ENCODE measurements at places on chromosomes 3 and 15. TPM values are rescaled to one million over a fixed set of nuclear protein-coding genes. Genes with fewer than 3 reads are reported as not detected.

The ONECUT1 gene
- total RNA-seq = not detected

The GREM1 gene
- 0.42 TPM for total RNA-seq

The SAMMSON gene
- not detected for total RNA-seq

The THAP10 gene
- not detected for total RNA-seq

The NAA80 gene
- 21.7 TPM for total RNA-seq

The CELSR3 gene
- total RNA-seq = 11.0 TPM

The C2CD4B gene
- 0.55 TPM for total RNA-seq

The SERINC4 gene
- total RNA-seq = 0.24 TPM

The CASR gene
- total RNA-seq = not detected

The GRAMD2A gene
- total RNA-seq = not detected

The ERC2 gene
- not detected for total RNA-seq

The SYNPR gene
- total RNA-seq = not detected

The GOLGA8J gene
- not detected for total RNA-seq

- no peak for DNase-seq
Observed at GRCh38 chr3:29565236-29565635, 284.4 kb downstream of the RBMS3 start.

GRCh38 chr3:169965562-169966427, 812 bp upstream of the SEC62 start:
- DNase-seq = no peak

GRCh38 chr3:146226881-146227280, 24.0 kb downstream of the PLSCR4 start:
- no peak for DNase-seq

GRCh38 chr15:89649716-89650115, 5.6 kb downstream of the KIF7 start:
- no peak for DNase-seq

DNA sequence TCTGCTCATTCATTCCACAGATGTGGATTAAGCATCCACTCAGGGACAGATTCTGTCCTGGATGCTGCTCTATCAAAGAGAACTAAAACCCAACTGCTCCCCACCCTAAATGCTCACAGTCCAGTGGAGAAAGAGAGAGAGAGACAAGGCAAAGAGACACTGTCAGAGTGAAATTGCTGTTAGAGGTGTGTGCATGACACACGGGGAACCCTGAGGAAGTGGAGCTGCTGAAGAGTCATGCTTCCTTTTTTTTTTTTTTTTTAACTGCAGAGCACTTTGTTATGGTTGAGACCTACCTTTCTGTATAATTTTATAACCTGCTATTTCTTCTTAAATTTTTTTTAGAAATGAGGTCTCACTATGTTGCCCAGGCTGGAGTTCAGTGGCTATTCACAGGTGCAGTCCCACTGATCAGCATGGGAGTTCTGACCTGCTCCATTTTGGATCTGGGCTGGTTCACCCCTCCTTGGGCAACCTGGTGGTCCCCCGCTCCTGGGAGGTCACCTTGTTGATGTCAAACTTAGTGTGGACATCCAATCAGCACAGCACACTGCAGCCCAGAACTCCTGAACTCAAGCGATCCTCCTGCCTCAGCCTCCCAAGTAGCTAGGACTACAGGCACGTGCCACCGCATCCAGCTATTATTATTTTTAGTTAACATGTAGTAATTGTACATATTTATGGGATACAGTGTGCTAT, 18.2 kb upstream of the PSTPIP1 start:
- DNase-seq = no peak

- DNase-seq = no peak
Observed at GRCh38 chr3:190619761-190620160, 105.9 kb downstream of the IL1RAP start.

GRCh38 chr15:82966671-82967071, 14.2 kb upstream of the HOMER2 start:
- no peak for DNase-seq

DNA sequence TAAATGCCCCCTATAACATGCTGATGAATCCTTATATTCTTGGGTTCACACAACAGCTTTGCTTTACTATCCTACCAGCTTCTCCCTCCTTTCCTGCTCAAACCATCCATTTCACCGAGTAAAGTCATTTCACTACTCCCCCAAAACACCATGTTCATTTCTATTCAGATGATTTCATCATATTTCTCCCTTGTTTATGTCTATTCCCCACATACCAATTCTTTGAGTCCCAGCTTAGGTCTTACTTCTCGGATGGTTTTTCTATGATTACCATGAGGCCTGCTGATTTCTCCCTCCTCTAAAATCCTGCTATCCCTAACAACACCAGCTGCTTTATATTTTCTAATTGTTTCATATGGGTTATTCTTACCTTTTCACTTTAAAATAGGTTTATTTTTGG, 231.4 kb downstream of the TIGIT start:
- DNase-seq = no peak

- DNase-seq = no peak
Observed at GRCh38 chr3:24462737-24463136, 31.9 kb downstream of the THRB start.

- no peak for DNase-seq
Observed at GRCh38 chr3:146491303-146491702, 21.9 kb upstream of the PLSCR2 start.

GRCh38 chr3:143280984-143281383, 161.4 kb downstream of the CHST2 start:
- DNase-seq = no peak

DNA sequence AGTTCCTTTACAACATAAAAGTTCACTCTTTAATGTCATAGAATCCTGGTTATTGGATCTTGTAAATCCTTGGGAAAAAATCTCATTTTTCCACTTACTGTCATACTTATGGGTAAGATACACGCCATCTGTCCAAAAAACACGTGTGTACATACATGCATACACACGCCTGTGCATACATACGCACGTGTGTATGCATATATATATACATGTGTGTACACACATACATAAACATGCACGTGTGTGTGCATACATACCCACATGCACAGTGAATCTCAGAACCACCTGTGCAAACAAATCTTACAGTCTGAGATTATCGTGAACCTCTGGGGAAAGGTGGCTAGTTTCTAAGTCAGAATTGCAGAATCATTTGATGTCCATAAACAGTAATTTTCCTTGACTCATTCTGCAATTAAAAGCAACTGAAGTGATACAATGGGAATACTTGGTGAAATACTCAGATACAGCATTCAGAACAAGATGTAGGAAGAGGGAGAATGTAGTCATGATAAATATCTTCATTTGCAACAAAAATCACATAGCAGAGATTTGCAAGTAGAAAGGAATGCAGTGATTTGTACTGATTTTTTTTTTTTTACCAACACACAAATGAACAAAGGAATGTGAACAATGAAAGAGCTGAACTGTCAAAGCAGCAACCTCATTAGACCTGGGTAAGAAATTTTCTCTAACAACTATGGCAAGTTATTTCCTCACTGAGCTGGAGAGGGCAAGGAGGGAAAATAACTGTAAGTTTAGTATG, 160.6 kb upstream of the POU1F1 start:
- no peak for DNase-seq

GRCh38 chr15:88775776-88776175, 27.5 kb upstream of the ACAN start:
- no peak for DNase-seq

GRCh38 chr15:42367041-42367440, 7.7 kb downstream of the CAPN3 start:
- no peak for DNase-seq

DNA sequence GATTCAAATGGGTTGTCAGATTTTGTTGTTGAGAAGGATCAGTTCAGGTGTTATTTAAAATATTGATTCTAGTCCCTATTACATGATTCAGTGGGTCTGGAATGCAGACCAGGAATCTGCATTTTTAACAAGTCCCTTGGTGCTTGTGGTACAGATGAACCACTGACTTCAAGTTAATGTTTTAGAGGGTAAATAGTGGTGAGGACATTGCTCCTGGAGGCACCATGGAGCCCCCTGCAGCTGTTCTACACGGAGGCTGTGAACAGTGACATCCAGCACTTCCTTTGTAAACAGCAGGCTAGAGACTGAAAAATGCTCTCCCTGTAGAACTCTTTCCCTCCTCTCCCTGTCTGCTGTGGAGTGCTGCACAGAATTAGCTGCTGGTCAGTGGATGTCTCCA, 4.8 kb upstream of the FSIP1 start:
- no peak for DNase-seq

GRCh38 chr3:191290311-191291025, 38.7 kb upstream of the CCDC50 start:
- no peak for DNase-seq

DNA sequence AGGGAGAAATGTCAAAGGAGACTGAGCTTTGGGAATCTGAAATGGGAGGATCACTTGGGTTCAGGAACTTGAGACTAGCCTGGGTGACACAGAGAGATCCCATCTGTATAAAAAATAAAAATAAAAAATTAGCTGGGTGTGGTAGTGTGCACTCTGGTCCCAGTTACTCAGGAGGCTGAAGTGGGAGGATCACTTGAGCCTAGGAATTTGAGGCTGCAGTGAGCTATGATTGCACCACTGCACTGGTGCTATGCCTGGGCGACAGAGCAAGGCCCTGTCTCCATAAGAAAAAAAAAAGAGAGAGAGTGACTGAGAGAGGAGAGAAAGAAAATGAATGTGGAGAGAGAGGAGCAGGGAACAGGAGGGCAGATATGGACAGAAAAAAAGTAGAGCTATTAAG, 72.8 kb downstream of the SENP2 start:
- no peak for DNase-seq

DNA sequence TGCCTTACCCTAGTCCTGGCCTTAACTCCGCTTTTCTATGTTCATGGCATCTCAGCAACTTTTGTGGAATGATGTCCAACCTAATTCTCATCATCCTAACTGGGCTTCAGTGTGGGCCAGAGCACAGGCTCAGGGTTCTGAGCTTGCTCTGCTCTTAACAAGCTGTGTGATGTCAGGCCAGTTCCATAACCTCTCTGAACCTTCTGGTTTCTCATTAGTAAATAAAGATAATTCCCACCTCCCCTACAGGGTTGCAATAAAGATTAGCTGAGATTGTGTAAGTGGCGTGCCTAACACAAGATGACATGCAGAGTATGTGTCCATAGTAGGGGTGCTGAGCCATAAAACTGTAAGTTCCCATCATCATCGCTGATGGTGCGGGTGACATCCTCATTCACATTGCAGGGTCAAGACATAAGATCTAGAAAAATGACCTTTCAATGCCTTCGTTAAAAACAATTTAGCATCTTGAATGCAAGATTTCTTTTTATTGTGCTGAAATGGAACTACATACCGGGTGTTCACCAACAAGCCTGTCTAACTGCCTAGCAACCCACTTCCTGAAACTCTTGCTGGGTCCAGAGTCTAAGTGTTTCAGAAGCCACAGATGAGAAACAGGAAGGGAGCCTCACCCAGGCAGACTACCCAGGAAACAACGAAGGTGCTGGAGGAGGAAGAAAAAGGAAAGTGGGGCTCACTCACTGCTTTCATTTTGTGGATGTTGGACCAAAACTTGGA, 36.2 kb downstream of the CDCP1 start:
- no peak for DNase-seq

DNA sequence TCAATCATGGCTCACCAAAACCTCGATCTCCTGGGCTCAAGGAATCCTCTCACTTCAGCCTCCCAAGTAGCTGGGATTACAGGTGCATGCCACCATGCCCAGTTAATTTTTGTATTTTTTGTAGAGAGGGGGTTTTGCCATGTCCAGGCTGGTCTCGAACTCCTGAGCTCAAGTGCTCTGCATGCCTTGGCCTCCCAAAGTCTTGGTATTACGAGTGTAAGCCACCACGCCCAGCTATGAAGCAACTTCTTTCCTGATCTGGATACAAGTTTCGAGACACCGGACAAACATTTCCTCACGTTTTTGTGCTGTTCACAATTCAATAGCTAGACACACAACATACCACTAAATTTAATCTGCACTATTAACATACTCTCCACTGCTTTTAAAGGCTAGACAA, 3.4 kb upstream of the SYNM start:
- DNase-seq = no peak

DNA sequence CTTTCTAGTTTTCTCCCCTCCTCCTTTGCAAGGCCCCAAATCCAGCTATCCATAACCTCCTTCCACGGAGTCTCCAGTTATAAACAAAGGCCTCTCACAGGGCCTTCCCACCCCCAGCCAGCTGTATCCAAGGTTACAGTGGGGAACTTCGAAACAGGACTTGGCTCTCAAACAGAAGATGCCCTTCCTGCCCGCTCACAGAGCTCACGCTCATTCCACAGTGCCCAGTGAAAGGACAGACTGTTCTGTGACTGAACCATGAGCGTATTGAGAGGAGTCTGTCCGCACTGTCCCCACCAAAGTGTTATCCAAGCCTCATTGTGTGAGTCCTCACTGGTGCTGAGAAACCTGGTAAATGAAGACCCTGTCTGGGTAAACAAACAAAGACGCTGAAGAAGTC, 35.4 kb downstream of the ARHGAP31 start:
- no peak for DNase-seq

DNA sequence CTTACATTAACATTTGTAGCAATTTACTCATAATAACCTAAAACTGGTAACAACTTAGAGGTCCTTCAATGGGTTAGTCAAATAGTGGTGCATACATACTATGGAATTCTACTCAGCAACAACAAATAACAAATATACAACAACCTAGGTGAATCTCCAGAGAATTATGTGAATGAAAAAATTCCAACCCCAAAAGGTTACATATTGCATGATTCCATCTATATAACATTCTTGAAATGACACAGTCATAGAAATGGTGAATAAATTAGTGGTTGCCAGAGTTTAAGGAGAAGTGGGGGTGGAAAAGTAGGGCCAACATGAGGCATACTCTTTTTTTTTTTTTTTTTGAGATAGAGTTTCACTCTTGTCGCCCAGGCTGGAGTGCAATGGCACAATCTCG, 12.7 kb upstream of the SNTN start:
- no peak for DNase-seq

GRCh38 chr15:92170897-92171296, 222.8 kb upstream of the ST8SIA2 start:
- DNase-seq = no peak

DNA sequence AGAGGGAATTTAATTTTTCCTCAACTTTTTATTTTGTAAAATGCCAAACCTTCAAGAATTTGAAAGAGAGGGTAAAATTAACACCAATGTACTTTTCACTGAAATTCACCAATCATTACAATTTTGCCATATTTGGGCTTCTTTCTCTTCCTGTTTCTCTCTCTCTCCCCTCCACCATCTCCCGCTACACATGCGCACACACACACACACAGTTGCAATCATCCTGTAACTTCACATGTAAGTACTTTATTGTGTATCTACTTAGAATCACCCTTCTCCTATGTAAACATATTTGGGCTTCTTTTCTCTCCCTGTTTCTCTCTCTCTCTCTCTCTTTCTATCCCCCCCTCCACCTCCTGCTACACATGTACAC, 7.4 kb downstream of the ARL14 start:
- DNase-seq = no peak
